ENCODE measurements at places on chromosomes 12 and 14.

DNA sequence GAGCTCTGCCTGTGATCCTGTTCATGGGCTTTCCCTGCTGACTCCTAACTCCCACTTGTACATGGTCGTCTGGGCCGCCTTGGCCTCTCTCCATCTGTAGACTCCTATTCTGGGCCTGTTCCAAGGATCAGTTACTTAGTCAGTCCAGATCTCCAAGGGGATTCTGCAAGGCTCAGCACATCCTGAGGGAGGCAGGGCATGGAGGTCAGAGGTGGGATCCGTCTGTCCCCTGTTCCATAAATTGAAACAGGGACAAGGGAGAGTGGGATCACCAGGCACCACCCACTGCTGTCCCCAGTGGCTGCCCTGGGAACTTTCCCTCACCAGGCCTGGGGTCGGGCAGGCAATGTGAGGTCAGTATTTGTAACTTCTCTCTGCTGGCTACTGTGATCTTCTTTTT is 43.5 kb downstream of the KCTD10 start:
- DNase-seq, result no peak

DNA sequence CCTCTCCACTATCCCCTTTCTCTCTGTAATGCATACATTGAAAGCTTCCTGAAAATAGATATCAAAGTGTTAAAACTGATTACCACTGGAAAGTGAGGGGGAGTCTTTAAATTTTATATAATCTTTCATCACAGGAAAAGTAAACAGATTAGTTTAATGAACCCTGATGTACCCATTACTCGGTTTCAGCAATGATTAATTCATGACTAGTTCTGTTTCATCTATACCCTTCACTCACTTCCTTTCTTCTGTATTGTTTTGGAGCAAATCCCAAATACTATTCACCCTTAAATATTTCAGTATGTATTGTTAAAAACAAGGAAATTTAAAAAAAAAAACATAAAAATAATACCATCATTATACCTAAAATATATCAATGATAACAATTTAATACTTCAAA is 67.3 kb upstream of the TMCC3 start:
- no peak for DNase-seq

- no peak for DNase-seq
Observed at GRCh38 chr14:36935976-36936678, 236.3 kb downstream of the SLC25A21 start.

DNA sequence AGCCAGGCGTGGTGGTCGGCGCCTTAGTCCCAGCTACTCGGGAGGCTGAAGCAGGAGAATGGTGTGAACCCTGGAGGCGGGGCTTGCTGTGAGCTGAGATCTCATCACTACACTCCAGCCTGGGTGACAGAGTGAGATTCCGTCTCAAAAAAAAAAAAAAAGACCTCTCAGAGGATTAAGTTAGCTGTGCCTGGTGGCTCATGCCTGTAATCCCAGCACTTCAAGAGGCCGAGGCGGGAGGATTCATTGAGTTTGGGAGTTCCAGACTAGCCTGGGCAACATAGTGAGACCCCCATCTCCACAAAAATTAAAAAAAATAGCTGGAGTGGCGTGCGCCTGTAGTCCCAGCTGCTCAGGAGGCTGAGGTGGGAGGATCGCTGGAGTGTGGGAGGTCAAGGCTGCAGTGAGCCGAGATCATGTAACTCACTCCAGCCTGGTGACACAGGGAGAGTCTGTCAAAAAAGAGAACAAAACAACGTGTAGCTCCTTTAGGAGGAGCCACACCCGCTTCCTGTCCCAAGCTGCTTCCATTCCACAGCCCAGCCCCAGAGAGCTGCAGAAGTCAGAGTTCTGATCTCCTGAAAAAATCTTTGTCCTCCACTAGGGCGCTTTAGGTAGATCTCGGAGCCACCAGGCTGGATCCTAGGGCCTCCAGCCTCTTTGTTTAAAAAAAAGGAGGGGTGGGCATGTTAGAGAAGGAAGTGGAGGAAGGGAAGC is 11.5 kb upstream of the ULK1 start:
- DNase-seq, result no peak

DNA sequence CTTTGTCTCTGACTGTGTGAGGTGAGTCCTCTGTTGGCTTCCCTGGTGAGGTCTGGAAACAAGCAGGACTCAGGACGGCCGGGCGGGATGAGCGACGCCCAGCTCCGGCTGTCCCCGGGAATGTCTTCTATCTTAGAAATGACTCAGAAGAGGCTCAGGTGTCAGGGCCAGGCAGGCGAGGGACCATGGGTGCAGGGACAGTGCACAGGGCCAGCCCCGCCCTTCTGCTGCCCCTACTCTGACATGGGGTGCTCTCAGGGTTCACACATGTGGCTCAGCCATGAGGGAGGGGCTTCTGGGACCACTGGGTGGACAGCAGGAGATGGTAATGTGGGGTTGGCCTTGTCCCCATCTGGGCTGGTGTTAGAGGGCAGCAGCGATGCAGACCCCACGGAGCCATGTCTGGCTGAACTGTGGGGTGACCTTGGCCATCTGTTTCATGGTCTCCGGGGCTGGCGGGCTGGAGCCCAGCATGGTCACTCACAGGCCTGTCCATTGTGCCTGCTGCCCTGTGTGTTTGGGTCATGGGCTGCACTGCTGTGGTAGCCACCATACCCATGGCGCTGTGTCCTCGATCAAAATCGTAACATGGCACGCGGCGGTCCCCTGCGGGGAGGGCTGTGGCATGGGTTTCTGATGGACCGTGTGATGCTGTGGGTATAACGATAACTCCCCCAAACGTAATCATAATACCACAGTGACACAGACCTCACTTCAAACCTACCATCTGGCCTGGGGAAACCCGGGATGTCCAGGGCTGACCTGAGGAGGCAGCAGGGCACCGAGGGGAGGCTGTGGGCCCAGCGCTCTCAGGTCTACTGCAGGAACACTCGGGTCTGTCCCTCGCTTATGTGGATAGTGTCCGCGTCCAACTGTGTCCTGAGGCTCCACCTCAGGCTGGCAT is 368.8 kb downstream of the TMEM121 start:
- DNase-seq, result no peak

GRCh38 chr12:64332938-64333337 is 57.6 kb downstream of the C12orf56 start:
- no peak for DNase-seq

DNA sequence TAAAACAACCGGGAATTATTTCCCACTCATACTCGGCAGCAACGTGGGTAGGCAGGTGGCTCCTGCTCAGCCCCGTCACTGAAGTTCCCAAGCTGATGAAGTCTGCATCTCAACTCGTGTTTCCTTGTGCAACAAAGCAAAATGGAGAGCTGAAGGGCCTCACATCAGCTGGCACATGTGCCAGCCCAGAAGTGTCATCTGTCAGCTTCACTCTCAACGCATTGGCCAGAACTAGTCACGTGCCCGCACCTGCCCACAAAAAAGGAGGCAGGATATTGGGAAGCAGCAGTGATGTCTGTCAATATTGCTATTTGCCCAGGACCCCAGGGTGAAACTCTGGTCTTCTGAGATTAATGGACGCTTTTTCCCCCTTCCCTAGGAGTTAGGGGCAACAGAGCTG is 344.0 kb downstream of the BCL11B start:
- DNase-seq, result no peak

- no peak for DNase-seq
Observed at GRCh38 chr14:44960646-44961045, 1.1 kb downstream of the KLHL28 start.

DNA sequence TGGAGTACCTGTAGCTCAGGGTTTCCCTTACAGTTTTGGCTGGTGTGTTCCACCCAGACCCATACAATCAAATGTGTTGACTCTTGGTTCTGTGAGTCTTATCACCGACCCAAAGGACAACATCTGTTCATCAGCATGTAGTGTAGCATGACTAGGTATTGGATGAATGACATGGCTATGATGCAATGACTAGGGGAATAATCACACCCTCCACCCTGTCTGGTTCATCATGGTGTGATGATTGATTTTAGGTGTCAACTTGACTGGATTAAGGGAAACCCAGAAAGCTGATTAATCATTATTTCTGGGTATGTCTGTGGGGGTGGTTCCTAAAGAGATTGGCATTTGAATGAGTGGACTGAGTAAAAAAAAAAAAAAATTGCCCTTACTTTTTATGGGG is 311.3 kb downstream of the DPF3 start:
- no peak for DNase-seq

- DNase-seq, result no peak
Observed at GRCh38 chr14:64891173-64891838, 11.6 kb upstream of the SPTB start.

DNA sequence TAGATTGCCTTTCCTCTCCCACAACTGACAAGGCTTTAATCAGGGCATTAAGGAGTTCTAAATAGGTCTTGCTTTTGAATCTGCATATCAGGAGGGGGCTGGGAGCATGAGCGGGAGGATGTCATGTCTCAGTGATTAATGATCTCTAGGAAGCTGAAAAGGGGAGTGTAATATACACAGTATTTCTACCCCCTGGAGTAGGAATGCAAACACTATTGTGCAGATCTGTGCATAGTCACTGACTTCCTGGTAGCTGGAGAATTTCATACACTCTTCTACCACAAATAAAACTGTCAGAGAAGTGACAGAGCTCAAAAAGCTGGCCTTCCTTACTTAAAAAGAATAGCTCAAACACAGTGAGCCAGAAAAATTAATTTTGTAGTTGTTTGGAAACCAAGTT is 65.8 kb downstream of the RIC8B start:
- DNase-seq, result no peak

DNA sequence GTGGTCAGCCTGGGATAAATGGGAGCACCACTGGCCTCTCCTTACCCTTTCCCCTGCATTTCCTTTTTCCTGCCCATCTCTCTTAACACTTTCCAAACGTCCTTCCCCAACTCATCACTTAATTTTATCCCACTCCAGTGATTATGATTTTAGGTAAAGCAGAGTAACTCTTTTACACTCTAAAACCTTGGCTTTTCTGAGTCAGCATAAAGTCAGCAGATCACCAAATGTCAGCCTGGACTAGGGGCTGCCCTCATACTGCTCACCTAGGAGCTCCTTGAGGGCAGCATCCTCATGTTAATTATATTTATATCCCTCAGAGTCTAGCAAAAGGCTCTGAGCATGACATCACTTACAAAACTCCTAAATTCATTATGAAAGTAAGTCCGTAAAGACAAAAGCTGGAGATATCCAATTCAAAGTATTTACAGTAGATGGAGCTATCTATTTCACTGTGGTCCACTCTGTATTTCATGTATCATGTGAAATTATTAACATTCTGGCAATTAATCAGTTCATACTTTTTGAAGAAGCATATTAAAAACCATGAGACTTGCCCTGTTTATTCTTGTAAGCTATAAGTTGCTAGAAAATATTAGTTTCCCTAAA is 17.0 kb upstream of the DICER1 start:
- no peak for DNase-seq

DNA sequence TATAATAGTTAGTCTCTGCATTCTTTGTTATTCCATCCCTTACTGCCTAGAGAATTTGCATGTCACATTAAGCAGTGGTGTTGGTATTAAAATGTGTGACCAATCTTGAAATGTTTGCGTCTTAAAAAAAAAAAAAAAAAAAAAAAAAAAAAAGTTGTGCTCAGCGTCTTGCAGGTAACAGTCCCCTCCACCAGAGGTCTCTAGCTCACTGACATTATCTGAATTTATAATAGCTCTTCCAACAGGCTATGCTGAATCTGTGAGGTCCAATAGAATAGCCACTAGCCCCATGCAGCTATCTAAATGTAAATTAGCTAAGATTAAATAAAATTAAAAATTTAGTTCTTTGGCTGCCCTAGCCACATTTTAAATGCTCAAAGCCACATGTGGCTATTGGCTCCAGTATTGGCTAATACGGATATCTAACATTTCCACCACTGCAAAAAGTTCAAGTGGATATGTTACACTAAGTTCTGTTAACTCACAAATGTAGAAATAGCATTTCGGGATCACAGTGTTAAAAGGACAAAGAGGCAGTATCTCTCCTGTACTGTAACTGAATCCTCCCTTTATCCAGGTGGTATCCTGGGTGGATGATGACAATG is 28.7 kb downstream of the NKX2-8 start:
- no peak for DNase-seq

- DNase-seq, result no peak
Observed at GRCh38 chr14:81801921-81802320, 268.3 kb upstream of the SEL1L start.

DNA sequence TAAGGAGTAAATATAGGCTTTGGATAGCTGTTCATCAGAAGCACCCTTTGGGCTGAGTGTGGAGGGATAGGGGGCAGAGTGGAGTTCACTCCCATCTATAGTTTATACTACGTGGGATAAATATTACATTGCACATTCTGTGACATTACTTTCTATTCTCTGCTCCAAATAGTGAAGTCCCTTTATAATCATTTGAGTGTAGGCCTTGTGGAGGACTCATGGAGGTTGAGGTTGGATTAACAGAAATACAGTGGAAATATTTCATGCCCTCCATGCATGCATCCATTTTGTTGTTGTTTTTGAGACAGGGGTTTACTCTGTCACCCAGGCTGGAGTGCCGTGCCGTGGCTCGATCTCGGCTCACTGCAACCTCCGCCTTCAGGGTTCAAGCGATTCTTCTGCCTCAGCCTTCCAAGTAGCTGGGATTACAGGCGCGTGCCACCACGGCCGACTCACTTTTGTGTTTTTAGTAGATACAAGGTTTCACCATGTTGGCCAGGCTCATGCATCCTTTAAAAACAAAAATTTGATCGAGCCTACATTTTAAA is 1.4 kb downstream of the CHPT1 start:
- no peak for DNase-seq

DNA sequence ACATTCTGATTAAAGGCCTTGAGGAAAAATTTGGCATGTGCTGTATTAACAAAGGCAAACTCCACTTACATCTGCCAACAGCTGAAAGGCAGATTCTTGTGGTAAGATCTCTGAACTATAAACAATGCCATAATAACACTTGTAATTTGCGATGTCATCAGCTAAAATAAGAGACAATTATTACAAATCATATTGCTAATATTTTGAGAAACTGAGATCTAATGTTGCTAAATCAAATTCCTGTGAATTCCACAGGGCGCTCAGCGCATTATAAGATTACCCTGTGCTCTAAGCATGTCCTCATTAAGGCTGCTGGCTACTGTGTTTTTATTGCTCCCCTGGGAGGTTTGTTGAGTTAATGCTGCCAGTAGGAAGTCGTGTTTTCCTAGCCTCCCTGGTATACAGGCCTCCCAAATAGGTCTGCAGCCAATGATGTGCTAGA is 244.8 kb downstream of the DACT1 start:
- DNase-seq, result no peak

GRCh38 chr14:37247791-37248461 is 50.2 kb downstream of the MIPOL1 start:
- DNase-seq, result no peak

- DNase-seq, result no peak
Observed at GRCh38 chr14:57461777-57462320, 31.8 kb downstream of the CCDC198 start.

DNA sequence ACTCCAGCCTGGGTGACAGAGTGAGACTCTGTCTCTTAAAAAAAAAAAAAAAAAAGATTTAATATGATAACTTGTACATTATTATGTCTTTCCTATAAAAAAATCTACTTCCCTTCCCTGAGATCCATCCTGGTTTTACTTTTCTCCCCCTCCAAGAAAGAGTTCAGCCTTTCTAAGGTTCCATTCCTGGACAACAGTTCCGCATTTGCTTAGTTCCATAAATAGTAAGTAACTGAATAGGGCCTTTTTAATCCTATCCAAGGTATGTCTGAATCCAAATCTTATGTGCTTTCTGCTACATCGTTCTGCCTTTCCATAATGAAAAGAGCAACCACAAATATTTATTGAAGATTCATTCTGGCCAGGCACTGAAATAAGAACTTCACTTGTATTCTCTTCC is 187.8 kb downstream of the DACT1 start:
- DNase-seq, result no peak

All from activated CD4-positive, CD25-positive, alpha-beta regulatory T cell treated with anti-CD3 and anti-CD28 coated beads, Interleukin-2, amount 50 U/mL, for 16 hours (primary cell).